ENCODE measurements at places on chromosomes 11 and 22. TPM values are rescaled to one million over a fixed set of nuclear protein-coding genes. Genes with fewer than 3 reads are reported as not detected.
A peak's percentile ranks its signal among the peaks of the same experiment; 100 is the strongest.

The GPHA2 gene
- total RNA-seq: not detected

The OR9Q2 gene
- total RNA-seq: not detected

The FAR1 gene
- 75.2 TPM for total RNA-seq

The EXPH5 gene
- 2.1 TPM for total RNA-seq

The MAJIN gene
- not detected for total RNA-seq

The GAL3ST1 gene
- total RNA-seq: 0.26 TPM

The LARGE2 gene
- total RNA-seq: 2.4 TPM

The DEPDC7 gene
- total RNA-seq: not detected

DNA sequence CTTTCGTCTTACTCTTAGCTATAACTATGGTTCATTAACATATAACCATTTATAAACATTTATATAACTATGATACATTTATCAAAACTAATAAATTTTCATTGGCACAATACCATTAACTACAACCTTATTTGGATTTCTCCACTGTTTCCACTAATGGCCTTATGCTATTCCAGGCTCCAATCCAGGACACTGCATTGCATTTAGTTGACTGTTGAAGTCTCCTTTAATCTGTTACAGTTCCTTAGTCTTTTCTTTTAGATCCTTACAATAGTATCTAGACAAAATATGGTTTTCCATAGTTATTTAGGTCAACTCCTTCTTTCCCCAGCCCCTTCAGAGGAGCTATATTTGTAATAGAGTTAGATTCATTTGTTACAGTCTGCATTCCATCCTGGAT lies 47.2 kb downstream of the CCDC34 start:
- no peak for DNase-seq

DNA sequence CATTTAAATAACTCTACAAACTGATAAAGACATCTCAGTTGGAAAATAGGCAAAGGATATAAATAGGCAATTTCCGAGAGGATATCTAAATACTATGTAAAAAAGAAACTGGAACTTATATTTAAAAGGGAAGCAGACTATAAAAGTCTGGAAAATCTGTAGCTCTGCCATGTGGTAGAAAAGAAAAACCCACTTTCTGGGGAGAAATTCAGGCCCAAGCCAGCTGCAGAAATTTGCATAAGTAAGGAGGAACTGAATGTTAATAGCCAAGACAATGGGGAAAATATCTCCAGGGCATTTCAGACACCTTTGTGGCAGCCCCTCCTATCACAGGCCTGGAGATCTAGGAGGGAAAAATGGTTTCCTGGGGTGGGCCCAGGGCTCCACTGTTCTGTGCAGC lies 97.8 kb upstream of the ZBED5 start:
- no peak for DNase-seq

DNA sequence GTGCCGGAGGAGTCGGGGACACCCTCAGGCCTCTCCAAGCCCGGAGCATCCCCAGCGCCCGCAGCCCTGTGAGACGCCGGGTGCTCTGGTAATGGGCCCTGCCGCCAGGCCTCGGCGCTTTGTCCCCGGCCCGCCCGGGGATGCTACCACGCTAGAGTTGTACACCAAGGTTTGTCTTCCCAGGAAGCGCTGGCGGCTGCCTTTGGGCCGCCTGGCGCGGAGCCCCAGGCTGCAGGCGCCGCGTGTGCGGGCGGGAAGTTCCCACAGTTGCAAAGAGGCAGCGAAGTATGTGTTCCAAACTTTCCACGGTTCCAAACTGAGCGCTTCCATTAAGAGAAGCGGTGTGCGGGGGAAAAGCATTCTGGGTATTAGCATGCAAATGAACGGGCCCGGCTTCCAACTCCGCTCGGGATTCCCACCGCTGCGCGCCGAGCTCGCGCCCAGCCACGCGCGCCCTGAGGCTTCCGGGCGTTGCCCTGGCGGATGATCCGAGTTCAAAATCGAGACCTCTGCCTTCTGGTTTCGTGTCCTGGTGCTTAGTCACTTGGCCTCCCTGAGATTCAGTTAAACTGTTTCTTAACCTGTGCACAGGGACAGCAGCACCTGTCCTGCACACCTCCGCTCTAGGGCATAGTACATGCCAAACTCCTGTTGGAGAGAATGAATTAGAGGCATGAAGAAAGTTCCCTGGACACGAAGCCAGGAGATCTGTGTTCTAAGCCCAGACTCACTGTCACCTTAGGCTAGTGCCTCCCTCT lies 1.3 kb upstream of the PATZ1 start:
- DNase-seq: peak; percentile 64

DNA sequence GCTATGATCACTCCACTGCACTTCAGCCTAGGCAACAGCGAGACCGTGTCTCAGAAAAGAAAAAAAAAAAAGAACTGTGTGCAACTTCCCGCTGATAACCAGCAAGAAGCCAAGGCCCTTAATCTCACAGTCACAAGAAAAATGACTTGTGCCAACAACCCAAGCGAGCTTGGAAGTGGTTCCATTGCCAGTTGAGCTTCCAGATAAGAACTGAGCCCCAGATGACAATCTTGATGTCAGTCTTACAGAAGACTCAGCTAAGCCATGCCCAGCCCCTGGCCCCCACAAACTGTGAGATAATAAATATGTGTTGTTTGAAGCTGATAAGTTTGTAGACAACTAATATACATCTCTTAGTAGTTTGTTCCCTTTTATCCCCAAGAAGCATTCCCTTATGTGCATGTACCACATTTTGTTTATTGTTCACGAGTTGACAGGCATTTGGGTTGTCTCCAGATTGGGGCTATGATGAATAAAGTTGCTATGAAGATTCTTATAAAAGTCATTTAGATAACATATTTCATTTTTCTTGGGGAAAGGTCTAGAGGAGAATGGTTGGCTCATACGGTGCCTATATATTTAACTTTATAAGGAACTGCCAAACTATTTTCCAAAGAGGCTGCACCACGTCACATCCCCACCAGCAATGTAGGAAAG lies 85.9 kb downstream of the TIMP3 start:
- DNase-seq: no peak

DNA sequence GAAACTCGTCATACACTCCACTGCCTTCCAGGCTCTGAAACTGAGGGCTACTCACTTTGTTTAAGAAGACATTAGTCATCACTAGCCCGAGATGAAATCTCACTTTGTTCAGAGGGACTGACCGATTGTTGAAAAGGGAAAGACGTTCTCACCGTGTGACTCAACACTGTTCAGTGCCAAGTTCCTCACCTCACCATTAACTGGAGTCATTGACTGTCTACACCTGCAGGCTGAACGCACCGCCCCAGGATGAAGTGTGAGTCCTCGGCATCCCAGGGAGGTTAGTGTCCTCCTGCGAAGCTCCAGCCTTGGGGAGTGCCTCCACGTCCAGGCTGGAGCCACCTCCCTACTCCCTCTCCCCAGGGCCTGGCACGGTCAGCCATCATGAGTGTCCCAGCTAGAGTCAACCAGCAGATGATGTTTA lies 30.4 kb downstream of the FADD start:
- peak; percentile 44 for DNase-seq

- DNase-seq: no peak
Measured at GRCh38 chr11:12223771-12224536, 113.6 kb downstream of the MICAL2 start.

DNA sequence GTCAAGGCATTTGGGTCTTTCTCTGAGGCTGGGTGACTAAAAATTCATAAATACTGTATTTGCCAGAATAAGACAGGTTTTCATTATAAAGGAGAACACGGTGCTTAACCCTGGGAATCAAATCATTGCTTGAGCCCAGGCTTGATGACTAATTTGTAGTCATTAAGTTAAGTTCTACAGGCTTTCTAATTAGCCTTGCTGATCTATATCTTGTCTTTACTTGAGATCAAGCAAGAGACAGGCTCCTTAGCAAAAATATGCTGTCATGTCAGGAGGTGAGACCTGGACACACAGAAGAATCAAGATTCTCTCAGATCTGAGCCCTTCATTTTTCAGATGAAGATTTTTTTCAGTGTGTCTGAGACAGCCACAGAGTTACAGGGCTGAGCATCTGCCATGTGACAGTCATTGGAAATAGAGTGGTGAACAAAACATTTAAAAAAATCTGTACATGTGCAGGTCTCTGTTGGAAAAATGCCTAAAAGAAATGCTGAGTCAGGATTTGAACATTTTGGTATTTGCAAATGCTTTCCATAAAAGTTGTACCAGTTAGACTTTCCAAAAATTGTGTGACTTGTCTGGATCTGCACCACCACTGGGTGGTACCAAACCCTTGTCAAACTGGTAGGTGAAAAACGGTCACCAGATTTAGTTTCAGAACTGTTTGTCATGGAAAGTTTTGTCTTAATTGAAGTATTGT lies 14.6 kb downstream of the ACAT1 start:
- no peak for DNase-seq

DNA sequence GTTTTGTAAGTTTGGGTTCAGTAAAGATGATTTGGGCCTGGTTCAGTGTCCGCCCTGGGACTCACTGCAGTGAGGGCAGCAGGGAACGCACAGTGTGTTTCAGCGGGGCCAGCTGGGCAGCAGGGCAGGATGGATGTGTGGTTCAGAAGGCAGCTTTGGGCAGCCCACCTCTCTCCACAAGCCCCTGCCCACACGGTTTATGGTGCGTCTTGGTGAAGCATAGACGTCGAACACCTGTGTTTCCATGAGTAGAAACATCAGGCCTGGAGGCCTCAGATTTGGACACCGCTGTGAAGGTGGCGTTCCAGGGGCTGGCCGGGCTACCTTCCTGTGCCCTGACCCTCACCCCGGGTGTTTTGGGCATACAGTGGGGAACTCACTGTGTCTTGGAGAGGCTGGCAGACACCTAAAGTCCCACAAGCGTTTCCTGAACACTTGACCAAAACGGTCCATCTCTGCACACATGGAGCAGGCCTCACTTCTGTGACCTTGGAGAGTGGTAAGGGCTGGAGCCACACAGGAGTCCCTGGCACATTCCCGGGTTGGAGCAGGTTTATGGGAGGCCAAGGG lies 59.0 kb downstream of the ST14 start:
- DNase-seq: no peak

GRCh38 chr11:35013514-35014233 lies 97.3 kb downstream of the PDHX start:
- DNase-seq: no peak

DNA sequence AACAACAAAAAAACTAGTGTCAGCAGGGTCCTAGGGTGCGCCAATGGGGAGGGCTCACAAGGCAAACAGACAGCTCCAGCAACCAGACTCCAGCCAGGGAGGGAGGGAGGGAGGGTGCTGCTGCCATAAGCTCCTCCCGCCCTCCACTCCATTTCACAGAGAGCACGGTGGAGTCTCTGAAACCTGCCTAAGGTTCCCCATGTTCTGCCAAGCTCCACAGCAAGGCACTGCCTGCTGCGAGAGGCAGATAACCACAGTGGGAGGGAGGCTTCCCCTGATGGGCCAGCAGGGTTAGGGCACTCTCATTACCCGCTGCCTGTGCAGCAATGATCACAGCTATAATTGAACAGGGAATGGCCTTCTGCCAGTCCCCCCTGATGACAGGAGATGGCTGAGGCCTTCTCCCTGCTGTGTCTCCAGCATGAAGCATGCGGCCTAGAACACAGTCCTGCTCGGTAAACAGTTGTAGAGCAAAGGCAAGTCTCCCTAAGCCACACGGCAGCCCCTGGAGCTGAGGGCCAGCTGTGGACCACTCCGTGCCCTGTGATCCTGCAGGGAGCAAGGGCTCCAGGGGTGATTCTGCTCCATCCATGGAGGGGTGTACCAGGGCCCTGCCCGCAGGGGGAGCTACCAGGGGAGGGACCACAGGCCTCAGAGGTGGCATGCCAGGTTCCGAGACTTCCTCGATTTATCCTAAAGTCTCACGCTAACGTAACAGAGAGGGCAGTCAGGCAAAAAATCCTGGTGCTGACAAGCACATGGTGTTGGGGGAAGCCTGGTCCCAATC lies 42.9 kb downstream of the PC start:
- DNase-seq: no peak

DNA sequence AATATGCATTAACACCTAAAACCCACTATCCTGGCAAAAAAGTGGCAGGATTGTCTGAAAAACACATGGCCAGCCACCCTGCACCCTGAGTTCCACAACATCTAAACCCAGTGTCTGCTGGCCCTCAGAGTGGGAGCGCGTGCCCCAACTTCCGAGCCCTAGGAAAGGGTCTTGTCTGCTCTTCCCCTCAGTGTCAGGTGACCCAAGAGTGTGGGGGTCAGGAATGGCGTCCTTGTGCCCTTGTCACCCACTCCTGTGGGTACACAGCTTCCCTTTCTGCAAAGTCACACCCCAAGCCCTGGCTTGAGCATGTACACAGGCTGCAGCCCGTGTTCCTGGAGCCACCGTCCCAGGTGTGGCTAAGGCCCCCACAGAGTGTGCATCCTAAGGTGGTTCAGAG lies 67.6 kb downstream of the CDKN1C start:
- DNase-seq: no peak

- DNase-seq: no peak
Measured at GRCh38 chr11:134560566-134561330, 148.7 kb upstream of the B3GAT1 start.

- DNase-seq: no peak
Measured at GRCh38 chr11:107184986-107185385, 166.7 kb upstream of the GUCY1A2 start.

DNA sequence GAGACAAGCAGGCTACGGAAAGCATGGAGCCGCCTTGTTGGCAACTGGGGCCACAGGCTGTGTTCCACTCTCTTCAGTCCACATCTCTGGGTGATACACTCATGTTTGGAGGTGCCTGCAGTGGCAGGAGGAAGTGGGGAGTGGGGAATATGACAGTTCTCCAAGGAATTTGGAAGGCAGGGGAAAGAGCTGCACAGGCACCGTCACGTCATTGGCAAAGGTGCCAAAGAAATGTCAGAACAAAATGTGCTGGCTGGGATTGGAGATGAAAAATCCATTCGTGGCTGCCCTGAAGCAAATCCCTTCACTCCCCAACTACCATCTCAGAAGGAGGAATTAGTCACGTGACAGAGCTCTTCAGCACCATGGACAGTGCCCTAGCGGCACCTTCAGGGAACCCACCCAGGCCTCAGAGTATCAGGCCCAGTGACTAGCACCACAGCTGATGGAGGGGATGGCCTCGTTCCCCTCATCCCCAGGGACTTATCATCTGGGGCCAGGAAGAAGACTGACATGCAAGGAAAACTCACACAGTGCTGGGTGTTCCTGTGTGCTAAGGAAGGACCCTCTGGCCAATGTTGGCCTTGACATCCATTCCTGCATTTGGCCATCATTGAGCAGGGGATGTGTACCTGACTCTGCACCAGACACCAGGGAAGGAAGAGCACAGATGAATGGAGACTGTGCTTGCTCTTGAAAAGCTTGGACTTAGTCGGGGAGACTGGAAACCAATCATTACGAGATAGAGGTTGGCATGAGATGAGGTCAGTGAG lies 48.5 kb upstream of the PRDM11 start:
- peak; percentile 39 for DNase-seq

- DNase-seq: no peak
Measured at GRCh38 chr22:38078046-38078840, 5.7 kb downstream of the SLC16A8 start.

- no peak for DNase-seq
Measured at GRCh38 chr11:30432178-30432577, 109.3 kb downstream of the ARL14EP start.

GRCh38 chr22:25492841-25493734 lies 71.4 kb upstream of the GRK3 start:
- DNase-seq: no peak

DNA sequence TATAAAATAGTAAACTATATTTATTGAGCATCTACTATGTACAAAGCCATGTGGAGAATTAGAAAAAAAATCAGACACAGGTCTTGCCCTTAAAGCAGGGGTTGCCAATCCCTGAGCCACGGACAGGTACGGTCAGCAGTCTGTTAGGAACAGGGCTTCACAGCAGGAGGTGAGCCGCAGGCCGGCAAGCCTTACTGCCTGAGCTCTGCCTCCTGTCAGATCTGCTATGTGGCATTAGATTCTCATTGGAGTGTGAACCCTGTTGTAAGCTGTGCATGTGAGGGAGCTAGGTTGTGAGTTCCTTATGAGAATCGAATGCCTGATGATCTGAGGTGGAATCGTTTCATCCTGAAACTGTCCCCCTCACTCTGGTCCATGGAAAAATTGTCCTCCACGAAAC lies 2.1 kb upstream of the RAG2 start:
- no peak for DNase-seq

Data from uterus (tissue), 4 donors.